ENCODE measurements at places on chromosomes 2 and 18.
A peak's percentile ranks its signal among the peaks of the same experiment; 100 is the strongest.

DNA sequence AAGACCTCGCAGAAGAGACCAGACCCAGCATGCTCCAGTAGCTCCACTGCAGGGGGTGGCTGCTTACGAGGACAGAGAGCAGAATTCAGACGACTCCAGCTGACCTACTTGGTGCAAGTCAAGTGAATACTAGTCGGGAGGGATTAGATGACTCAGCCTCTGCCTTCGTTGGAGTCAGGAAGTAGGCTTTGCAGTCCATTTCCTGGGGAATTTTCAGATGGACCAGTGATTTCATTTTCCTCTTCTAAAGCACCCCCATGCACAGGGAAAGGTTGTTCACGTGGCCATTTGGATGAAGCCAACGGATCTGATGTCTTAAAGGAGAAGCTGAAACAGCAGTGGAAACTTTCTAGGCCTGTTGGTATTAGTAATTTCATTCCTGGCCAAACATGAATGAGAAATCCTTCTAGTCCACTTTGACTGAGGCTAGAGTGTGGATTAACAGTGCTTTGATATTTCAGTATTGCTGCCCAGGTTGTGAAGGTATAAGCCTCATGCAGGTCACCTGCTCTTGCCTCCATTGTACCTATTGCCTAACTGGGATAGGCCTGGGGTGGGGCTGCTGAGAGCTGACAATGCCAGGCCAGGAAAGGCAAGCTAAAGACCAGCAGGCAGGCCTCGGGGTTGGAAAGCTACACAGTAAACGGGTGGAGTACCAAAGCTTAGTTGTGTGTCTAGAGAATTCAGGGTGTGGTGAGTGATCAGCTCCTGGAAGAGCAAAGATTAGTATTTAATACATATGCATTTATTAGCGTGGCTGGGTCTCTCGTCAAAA, 117.6 kb upstream of the FOSL2 start:
- peak; percentile 88 for DNase-seq

DNA sequence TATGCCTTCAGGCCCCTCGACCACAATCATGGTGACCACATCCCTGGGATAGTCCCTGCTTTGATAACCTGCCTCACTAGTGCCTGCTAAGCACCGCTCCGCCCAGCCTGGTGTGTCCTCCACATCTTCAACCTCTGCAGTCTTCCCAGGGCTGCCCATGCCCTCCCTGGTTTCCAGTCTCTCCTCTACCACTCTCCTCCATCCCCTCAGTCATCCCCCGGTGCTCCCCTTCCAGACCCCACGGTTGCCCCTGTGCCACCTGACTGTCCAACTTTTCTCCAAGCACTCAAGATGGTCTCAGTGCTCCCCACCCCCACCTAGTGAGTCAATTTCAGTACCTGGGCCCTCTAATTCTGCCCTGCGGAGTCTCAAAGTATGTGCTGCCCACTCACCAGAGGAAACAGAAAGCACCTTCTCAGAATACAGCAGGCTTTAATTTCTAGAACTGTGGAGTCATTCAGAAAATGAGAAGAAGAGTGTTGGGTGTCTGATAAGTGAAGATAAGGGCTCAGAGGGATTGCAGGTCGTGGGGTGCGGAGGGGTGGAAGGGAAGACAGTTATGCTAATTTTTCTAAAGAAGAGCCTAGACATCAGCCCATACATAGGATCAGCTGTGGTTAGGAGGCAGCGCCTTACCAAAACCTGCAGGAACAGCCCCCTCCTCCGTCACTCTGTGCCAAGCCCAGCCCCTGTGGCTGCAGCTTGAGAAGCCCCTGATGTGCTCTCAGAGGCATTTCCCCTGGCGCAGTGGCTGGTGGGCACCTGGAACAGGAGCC, 53.6 kb upstream of the CAB39 start:
- DNase-seq, result no peak

GRCh38 chr2:239431536-239431935, 30.7 kb upstream of the HDAC4 start:
- DNase-seq, result peak; percentile 9

- peak; percentile 25 for DNase-seq
Observed at GRCh38 chr2:204321910-204322751, 223.1 kb upstream of the PARD3B start.

- no peak for DNase-seq
Observed at GRCh38 chr2:210072493-210072892, 70.1 kb downstream of the RPE start.

GRCh38 chr2:51263951-51264350, 232.0 kb upstream of the NRXN1 start:
- DNase-seq, result no peak

GRCh38 chr2:168157926-168158325, 89.5 kb downstream of the STK39 start:
- peak; percentile 29 for DNase-seq

DNA sequence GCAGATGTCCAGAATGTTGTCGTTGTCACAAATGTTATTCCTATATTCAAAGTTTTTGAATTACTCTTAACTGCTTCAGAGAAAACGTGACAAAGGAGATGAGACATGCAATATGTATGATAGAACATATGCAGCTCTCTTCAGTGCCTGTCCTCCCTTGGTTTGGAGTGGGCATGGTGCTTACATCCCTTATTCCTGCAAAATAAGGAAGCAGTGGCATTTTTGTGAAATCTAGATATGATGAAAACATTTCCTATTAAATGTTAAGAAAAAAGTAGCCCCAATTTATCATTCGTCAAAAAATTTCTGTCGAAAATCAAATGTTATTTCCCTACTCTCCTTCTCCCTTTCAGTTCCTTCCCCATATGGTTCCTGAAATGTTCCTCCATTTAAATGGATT, 457.5 kb upstream of the FANCL start:
- no peak for DNase-seq

DNA sequence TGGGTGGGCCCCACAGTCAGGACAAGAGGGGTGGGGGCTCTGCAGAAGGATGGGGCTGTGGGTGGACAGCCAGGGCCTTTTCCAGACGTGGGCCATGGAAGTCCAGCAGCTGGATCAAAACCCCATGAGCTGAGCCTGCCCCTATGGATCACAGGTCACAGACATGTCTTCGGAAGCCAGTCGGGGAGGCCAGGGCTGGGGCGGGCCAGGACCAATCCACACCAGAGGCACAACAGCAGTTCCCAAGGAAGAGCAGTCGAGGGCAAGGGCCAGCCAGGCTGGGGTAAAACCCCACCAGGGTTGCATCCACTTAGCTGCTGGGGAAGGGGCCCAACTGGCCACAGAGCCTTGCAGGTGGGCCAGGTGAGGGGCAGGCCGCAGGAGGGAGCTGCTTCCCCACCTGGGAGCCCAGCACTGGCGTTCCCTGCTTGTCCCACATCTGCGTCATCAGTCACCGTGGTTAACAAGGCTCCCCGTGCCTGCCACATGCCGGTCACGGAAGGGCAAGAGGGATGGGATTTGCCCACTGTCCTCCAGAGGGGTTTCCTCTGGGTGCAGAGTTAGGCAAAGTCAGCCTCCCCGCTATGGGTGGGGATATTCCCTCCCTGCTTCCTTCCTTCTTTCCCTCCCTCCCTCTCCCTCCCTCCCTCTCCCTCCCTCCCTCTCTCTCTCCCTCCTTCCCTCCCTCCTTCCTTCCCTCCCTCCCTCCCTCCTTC, 46.4 kb upstream of the ODC1 start:
- no peak for DNase-seq

GRCh38 chr2:218023636-218024035, 20.8 kb upstream of the TNS1 start:
- no peak for DNase-seq

GRCh38 chr18:29254123-29254522, 1077.2 kb upstream of the CDH2 start:
- no peak for DNase-seq

DNA sequence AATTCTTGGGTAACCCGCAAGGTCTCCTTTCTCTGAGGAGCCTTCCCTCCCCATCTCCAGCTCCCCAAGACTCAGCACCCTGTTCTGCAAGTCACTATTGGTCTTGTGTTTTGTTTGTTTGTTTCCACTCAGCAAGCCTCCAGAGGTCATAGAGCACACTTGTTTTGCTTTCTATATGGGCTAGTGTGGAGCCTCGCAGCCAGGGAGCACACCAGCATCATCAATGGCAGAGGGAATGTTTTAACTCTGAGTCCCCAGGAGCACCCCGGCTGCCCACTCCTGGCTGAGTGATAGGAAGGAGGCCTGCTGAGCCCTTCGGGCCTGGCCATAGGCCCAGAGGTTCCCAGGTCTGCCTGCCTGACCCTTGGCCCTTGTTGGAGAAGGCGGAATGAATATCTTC, 36.6 kb downstream of the GLI2 start:
- peak; percentile 40 for DNase-seq

DNA sequence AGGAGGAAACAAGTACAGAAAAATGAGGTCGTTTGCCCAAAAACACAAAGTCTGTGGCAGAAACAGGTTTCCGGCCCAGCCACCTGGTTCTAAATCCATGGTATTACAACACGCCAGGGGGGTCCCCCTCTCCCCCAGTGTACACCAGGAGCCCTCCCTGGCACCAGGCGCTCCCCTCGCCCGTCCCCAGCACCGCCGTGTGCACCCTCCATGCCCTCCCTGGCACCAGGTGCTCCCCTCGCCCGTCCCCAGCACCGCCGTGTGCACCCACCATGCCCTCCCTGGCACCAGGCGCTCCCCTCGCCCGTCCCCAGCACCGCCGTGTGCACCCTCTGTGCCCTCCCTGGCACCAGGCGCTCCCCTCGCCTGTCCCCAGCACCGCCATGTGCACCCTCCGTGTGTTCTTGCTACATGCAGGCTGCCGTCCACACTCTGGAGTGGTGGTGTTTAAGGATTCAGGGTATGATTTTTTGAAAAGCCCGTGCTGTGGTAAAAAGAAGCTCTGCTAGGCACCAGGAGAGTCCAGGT, 59.8 kb upstream of the NFATC1 start:
- DNase-seq, result no peak

GRCh38 chr2:88658326-88658725, 31.1 kb upstream of the EIF2AK3 start:
- DNase-seq, result peak; percentile 84

All from GM23248 (cell line).